ENCODE measurements at places on chromosomes 4 and X. TPM values are rescaled to one million over a fixed set of nuclear protein-coding genes. Genes with fewer than 3 reads are reported as not detected.

DNA sequence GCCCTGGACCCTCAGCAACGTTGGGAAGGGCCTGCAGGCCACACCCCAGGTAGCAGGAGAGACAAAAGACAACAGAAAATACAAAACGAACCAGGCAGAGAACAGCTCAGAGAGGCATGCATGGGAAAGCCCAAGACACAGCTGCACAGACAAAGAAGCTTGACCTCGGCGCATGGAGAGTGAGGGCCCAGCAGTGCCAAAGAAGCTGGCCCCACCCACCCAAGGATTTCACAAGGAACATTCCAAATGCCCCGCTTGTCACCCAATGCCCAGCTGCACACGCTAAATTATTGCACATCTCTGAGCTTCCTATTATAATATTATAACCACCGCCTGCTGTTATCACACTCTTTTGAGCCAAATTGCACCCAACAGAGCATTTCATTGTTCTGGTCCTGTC is 147.7 kb upstream of the TBL1X start:
- no peak overlapping the region for H3K27ac ChIP-seq
- H3K27me3 ChIP-seq = no peaks in the 10 kb centered on the region
- no peak overlapping the region for H3K4me3 ChIP-seq
- no peaks in the 10 kb centered on the region for H3K36me3 ChIP-seq

GRCh38 chr4:26355392-26356052 is 34.7 kb downstream of the RBPJ start:
- no peaks in the 10 kb centered on the region for H3K27me3 ChIP-seq
- no peaks in the 10 kb centered on the region for H3K4me1 ChIP-seq
- no peak for DNase-seq
- H3K36me3 ChIP-seq = no peaks in the 10 kb centered on the region
- no peak overlapping the region for H3K4me3 ChIP-seq

The ASMT gene
- total RNA-seq = 0.37 TPM

- DNase-seq = no peak
- H3K4me1 ChIP-seq = no peaks in the 10 kb centered on the region
- H3K27ac ChIP-seq = no peak overlapping the region
- no peak overlapping the region for H3K4me3 ChIP-seq
- H3K36me3 ChIP-seq = no peaks in the 10 kb centered on the region
Observed at GRCh38 chrX:114709406-114709805, 125.5 kb downstream of the HTR2C start.

DNA sequence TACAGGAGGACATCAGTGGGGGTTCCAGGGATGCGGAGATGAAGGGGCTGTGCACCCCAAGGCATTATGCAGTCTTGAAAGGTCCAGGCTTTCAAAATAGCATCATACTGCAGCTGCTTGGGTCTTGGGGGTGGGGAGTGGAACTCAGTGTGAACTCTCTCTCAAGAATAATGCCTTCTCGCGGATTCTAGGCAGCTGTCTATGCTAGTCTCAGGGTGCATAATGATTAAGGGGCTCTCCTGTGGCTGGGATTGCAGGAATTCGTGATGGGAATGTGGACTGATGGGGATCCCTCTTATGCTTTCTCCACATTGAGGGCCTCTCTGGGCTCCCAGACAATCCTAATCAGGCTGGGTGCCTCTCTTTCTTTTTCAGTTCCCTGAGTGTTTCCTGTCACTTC is 172.2 kb upstream of the ARHGAP24 start:
- H3K27ac ChIP-seq = no peak overlapping the region
- H3K27me3 ChIP-seq = no peaks in the 10 kb centered on the region
- no peak for DNase-seq
- no peak overlapping the region for H3K4me3 ChIP-seq
- no peaks in the 10 kb centered on the region for H3K4me1 ChIP-seq

- H3K36me3 ChIP-seq = no peaks in the 10 kb centered on the region
- H3K4me3 ChIP-seq = no peak overlapping the region
- no peaks in the 10 kb centered on the region for H3K4me1 ChIP-seq
- no peaks in the 10 kb centered on the region for H3K27me3 ChIP-seq
- no peak for DNase-seq
- peak overlapping the region; percentile 86 for H3K27ac ChIP-seq
Observed at GRCh38 chrX:15856222-15856587, 1.6 kb upstream of the AP1S2 start.

DNA sequence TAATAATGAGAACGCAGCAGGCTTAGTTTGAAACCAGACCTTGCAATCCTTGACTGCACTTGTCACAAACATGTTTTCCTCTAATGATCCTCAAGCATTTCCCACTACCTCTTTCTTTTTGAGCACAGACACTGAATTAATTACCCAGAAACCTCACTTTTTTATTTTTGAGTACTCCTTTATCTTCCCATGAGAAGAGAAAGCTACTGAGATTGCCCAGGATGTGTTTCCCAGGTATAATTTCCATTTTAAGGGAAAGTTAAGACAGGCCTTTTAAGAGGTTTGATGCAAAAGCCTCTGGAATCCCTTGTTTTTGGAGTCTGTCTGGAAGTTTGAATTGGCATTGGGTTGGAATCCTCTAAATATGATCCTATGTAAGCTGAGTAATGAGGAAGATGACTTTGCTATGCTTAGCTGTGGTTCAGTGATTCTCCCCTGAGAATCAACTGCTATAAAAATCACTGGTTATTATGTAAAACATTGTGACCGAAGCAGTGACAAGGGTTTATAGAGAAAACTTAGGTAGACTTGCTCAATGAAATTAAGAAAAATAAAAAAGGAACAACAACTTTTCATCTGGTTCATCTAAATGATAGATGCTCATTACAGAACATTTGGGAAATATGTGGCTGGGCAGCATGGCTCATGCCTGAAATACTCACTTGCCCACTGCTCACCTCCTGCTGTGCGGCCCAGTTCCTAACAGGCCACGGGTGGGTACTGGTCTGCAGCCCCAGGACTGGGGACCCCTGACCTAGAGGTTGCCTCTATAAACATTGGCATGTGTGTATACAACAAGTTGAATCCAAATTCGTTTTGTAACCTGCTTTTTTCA is 10.8 kb upstream of the RHOH start:
- no peak overlapping the region for H3K4me3 ChIP-seq
- H3K4me1 ChIP-seq = no peaks in the 10 kb centered on the region
- no peak overlapping the region for H3K27ac ChIP-seq
- DNase-seq = no peak

DNA sequence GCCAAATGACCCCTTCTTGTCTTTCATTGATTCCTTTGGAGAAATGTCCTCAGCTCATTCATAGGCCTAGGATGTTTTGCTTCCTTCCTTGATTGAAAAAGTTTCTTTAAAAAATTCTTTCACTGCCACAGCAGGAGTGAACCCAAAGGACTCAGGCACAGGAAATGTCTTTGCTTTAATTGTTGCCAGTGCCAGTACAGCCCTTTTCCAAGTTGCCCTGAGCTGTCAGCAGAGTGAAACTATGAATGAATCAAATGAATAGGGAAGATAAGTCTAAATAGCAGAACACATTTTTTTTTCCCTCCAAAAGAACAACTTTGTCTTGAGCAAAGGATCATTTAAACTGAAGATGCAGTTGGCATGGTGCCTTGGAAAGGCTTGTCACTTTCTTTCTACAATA is 63.8 kb upstream of the SLC4A4 start:
- no peaks in the 10 kb centered on the region for H3K4me1 ChIP-seq
- no peak overlapping the region for H3K27ac ChIP-seq
- no peak for DNase-seq
- H3K4me3 ChIP-seq = no peak overlapping the region
- no peaks in the 10 kb centered on the region for H3K27me3 ChIP-seq

The CDKL2 gene
- 11.3 TPM for total RNA-seq

GRCh38 chr4:113146876-113147358 is 97.5 kb downstream of the ANK2 start:
- H3K36me3 ChIP-seq = no peaks in the 10 kb centered on the region
- H3K4me1 ChIP-seq = peaks cover 5% of the 10 kb centered on the region
- H3K4me3 ChIP-seq = peak overlapping the region; percentile 10
- peak overlapping the region; percentile 57 for H3K27ac ChIP-seq

DNA sequence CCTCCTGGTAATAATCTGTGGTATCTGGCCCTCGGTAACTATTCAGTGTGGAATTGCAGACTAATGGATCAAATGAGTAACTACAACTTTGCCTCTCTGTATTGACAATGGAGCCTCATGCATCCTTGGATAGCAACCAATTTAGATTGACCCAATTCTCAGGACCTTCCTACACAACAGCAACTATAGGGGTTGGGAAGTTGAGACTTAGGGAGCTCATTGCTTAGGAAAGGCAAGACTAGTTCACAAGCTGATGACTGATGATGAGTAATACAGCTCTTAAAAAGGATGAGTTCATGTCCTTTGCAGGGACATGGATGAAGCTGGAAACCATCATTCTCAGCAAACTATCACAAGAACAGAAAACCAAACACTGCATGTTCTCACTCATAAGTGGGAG is 47.5 kb upstream of the KLHL13 start:
- no peaks in the 10 kb centered on the region for H3K27me3 ChIP-seq
- H3K4me1 ChIP-seq = no peaks in the 10 kb centered on the region
- H3K4me3 ChIP-seq = no peak overlapping the region
- H3K27ac ChIP-seq = no peak overlapping the region
- no peak for DNase-seq

DNA sequence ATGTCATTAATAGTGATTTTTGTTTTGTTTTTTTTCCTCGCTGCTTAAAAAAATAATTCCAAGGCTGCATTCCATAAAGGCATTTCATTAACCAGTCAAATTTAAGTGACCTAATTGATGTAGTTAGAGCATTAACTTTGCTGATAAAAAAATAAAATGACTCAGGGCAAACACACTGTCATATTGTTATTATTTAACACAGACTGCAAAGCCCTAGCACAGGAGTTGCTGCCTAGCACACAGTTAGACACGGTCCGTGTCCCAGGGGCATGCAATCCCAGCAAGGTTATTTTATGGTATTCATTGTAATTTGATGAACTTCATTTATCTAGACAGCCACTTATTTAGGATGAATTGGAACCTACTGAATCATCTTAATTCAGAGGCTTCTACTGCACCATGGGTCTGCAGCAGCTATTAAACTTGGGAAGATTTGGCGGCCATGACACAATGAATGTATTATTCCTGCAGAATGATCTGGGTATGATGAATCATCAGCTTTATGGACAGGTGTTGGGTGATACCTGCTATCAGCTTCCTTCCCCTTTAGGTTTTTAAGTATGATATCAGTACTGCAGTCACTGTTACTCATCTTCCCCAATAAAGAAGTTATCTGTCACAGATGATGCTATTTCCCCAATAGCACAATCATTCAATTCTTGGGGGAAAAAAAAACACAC is 182.7 kb downstream of the PPARGC1A start:
- H3K4me1 ChIP-seq = no peaks in the 10 kb centered on the region
- no peaks in the 10 kb centered on the region for H3K27me3 ChIP-seq
- DNase-seq = no peak

- DNase-seq = no peak
- H3K4me1 ChIP-seq = no peaks in the 10 kb centered on the region
- no peaks in the 10 kb centered on the region for H3K36me3 ChIP-seq
- no peak overlapping the region for H3K27ac ChIP-seq
- H3K27me3 ChIP-seq = no peaks in the 10 kb centered on the region
Observed at GRCh38 chr4:102778720-102779119, 18.0 kb upstream of the MANBA start.

- no peaks in the 10 kb centered on the region for H3K36me3 ChIP-seq
- peak overlapping the region; percentile 48 for H3K27ac ChIP-seq
- peak overlapping the region; percentile 69 for H3K4me3 ChIP-seq
- H3K27me3 ChIP-seq = no peaks in the 10 kb centered on the region
Observed at GRCh38 chr4:24472514-24473308, 111.6 kb downstream of the DHX15 start.

- H3K27ac ChIP-seq = no peak overlapping the region
- H3K36me3 ChIP-seq = no peaks in the 10 kb centered on the region
- H3K4me3 ChIP-seq = no peak overlapping the region
- H3K27me3 ChIP-seq = no peaks in the 10 kb centered on the region
- H3K4me1 ChIP-seq = no peaks in the 10 kb centered on the region
Observed at GRCh38 chr4:76904646-76905190, 6.8 kb upstream of the SOWAHB start.

DNA sequence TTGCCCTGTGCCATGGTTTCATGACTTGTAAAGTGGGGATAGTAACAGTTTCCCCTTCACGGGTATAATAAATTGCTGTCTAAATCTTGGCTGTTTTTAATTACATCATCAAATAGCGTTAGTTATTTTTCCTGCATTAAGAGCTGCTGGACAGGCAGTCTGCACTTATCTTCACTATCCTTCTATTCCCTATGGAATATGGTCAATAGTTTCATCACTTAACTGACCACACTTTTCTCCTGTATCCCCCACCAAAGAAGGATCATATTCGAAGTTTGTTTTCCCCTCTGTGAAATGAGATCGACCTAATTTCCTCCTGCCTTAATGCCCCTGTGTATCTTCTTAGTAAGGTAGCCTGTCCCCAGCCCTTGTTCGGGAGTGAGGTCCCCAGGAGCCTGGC is 133.2 kb downstream of the SHROOM3 start:
- DNase-seq = no peak
- no peaks in the 10 kb centered on the region for H3K27me3 ChIP-seq
- H3K27ac ChIP-seq = no peak overlapping the region
- H3K4me1 ChIP-seq = no peaks in the 10 kb centered on the region
- no peak overlapping the region for H3K4me3 ChIP-seq

GRCh38 chr4:100379583-100380105 is 138.2 kb downstream of the EMCN start:
- no peaks in the 10 kb centered on the region for H3K4me1 ChIP-seq
- no peak for DNase-seq
- no peaks in the 10 kb centered on the region for H3K36me3 ChIP-seq
- no peak overlapping the region for H3K4me3 ChIP-seq
- no peaks in the 10 kb centered on the region for H3K27me3 ChIP-seq

- no peaks in the 10 kb centered on the region for H3K36me3 ChIP-seq
- H3K4me3 ChIP-seq = no peak overlapping the region
- no peaks in the 10 kb centered on the region for H3K27me3 ChIP-seq
- no peaks in the 10 kb centered on the region for H3K4me1 ChIP-seq
- no peak overlapping the region for H3K27ac ChIP-seq
Observed at GRCh38 chr4:67614186-67614585, 55.7 kb downstream of the STAP1 start.

- no peaks in the 10 kb centered on the region for H3K36me3 ChIP-seq
- no peak overlapping the region for H3K4me3 ChIP-seq
- H3K27me3 ChIP-seq = no peaks in the 10 kb centered on the region
- no peak for DNase-seq
Observed at GRCh38 chrX:70970482-70970995, 39.6 kb upstream of the SLC7A3 start.

The BEX5 gene
- total RNA-seq = 29.4 TPM

The MAGIX gene
- total RNA-seq = 3.1 TPM

DNA sequence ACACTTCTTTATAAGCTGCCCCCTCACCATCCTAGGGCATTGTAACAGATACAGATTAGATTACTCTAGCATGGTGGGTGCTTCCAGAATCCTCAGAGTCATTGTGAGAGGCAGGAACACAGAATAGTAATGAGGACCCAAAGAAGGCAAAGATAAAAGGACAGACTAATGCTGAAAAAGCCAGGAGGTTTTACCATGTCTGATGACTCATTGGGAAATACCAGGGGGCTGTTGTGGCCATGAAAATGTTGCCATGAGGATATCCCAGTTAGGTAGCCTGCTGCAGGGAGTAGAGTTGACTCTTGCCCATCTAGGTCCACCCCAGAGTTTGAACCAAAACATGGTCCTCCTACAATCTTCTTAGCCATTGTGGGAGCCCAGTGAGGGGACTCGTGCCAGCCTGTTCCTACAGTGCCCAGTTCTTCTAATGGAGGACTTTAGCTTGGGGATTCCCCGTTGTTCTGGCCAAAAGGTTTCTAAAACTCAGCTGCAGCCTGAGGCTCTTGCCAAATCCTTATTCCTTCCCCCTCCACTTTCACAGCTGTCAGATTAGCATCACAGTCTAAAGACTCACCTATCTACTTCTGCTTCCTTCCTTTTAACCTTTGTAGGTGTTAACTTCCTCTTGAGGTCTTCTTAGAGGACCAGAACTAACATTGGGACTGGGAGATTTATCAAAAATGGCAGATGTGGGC is 586.0 kb upstream of the AADAT start:
- no peak overlapping the region for H3K4me3 ChIP-seq
- H3K27ac ChIP-seq = no peak overlapping the region
- H3K36me3 ChIP-seq = no peaks in the 10 kb centered on the region
- no peak for DNase-seq
- no peaks in the 10 kb centered on the region for H3K4me1 ChIP-seq
- H3K27me3 ChIP-seq = no peaks in the 10 kb centered on the region
